ENCODE measurements at places on chromosomes 4 and X. TPM values are rescaled to one million over a fixed set of nuclear protein-coding genes. Genes with fewer than 3 reads are reported as not detected.

The ADGRG4 gene
- polyA plus RNA-seq = not detected

GRCh38 chr4:38322714-38323113 lies 341.3 kb upstream of the KLF3 start:
- no peak overlapping the region for H3K27ac ChIP-seq
- H3K36me3 ChIP-seq = no peaks in the 10 kb centered on the region
- H3K4me3 ChIP-seq = no peak overlapping the region
- DNase-seq = no peak
- no peaks in the 10 kb centered on the region for H3K27me3 ChIP-seq

GRCh38 chr4:121011780-121012340 lies 60.5 kb downstream of the NDNF start:
- no peak overlapping the region for H3K4me3 ChIP-seq
- no peaks in the 10 kb centered on the region for H3K36me3 ChIP-seq
- DNase-seq = no peak
- H3K27ac ChIP-seq = peak overlapping the region; percentile 67

DNA sequence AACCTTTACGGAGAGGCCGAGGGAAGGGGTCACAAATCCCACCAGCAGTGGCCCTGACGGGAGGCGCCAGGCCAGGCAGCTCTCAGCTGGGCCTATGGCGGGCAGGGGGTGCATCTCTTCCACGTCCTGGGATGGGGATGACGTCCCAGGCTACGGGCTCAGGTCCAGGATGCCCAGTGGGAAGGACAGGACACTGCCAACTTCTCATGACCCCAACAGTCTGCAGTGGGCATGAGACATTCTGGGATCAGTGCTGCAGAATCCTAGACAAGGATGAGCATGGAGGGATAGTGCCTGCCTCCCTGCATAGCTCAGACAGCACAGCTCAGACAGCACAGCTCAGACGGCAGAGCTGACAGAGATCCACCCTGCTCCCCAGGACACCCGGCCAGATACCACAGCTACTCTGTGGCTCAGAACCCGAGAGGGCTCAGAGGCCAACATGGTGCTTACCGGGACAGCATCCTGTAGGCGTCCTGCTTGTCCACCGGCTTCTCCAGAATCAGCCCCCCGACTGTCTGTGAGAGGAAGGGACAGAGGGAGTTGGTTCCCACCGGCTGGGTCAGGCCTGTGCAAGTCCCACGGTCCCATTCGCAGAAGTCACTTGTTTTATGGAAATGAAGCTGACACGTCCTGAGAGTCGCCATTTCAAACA lies 17.3 kb downstream of the ASMTL start:
- no peak overlapping the region for H3K27ac ChIP-seq
- DNase-seq = no peak
- no peaks in the 10 kb centered on the region for H3K4me1 ChIP-seq
- no peaks in the 10 kb centered on the region for H3K27me3 ChIP-seq
- H3K36me3 ChIP-seq = peaks cover 7% of the 10 kb centered on the region

The SH3BGRL gene
- 206 TPM for polyA plus RNA-seq

The TRIML1 gene
- polyA plus RNA-seq = not detected

The TLR2 gene
- polyA plus RNA-seq = 0.71 TPM

DNA sequence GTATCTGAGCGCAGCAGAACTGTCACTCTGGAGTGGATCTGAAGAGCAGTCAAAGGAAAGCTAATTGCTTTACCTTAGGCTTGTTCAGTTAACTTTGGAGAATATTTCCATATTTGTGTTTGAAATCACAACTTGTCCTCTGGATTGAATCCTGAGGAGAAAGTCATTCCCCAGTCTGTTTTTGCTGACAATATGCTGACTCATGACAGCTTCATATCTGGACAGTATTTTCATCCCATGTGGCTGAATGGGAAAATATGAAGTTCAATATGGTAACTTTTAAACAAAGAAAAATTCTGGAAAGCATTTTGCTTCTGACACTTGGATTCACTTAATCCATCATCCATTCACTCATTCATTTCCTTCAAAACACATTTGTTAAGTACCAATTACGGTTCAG lies 46.3 kb upstream of the MAGEC3 start:
- no peaks in the 10 kb centered on the region for H3K27me3 ChIP-seq
- no peak overlapping the region for H3K4me3 ChIP-seq
- H3K4me1 ChIP-seq = no peaks in the 10 kb centered on the region
- H3K27ac ChIP-seq = no peak overlapping the region

The KDR gene
- not detected for polyA plus RNA-seq

DNA sequence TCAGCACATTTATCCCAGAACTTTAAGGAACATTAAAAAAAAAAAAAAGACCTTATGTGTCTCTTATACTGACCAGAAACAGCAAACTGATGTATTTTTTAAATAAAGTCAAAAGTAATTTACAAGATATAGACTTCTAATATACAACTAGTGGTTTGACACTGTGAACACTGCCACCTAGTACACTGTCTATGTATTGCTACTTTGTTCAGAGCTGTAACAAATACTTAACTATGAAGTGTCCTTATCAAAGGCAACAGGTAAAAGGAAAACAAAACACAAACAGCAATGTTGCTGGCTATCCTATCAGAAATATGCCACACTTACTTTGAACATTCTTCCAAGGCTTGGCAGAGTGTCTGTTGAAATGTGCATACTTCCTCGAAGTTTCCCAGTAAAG lies 60.4 kb downstream of the CD40LG start:
- H3K27ac ChIP-seq = peak overlapping the region; percentile 46
- peaks cover 69% of the 10 kb centered on the region for H3K36me3 ChIP-seq
- no peak overlapping the region for H3K4me3 ChIP-seq
- DNase-seq = no peak
- peaks cover 25% of the 10 kb centered on the region for H3K4me1 ChIP-seq
